ENCODE measurements at places on chromosomes 7 and 10.

- no peak for DNase-seq
Observed at GRCh38 chr7:7919449-7919945, 49.1 kb upstream of the GLCCI1 start.

DNA sequence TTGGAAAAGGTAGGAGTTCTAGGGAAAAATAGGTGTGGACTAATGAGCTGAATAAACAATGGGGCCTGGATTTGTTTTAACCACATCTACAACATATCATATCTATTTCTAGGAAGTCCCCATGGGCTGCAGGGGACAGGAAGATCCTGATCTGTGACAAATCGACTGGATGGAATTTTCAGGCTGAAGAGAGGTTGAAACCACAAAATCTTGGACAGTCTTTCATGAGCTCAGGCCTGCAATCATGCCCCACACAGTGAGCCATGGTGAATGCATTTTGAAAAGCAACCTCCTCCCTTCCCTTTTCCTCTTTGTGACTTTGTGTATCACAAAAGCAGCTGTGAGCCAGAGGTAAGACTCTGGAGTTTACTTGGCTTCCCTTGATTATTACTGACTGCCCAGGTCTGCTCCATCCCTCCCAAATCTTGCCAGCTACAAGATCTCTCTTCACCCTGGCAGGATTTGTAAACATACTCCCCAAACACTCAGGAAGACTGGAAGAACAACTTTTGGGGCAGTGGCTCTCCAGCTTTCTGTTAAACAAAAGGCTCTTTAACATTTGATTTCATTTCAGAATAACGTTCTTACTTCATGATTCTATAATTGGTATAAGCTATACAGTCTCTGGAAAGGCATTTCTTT is 66.4 kb downstream of the ASAH2B start:
- DNase-seq, result no peak

GRCh38 chr7:69365651-69366192 is 232.6 kb upstream of the AUTS2 start:
- no peak for DNase-seq

DNA sequence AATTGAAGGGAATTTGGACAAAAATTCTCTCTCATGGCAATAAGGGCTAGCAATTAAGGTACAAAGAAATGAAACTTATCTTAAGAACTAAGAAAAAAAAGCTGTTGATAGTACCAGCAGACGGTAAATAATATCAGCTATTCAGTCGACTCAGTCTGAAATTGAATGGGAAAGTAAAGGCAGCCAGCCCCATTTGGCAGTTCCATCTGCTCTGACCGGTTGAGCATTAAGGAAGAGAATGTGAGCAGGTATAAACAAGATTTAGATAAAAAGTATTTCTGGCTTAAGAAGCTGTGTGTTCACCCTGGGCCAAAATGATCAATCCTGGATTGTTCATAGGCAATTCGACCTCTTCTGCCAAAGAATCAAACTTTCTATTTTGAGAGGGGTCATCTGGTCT is 154.6 kb upstream of the NPVF start:
- no peak for DNase-seq

DNA sequence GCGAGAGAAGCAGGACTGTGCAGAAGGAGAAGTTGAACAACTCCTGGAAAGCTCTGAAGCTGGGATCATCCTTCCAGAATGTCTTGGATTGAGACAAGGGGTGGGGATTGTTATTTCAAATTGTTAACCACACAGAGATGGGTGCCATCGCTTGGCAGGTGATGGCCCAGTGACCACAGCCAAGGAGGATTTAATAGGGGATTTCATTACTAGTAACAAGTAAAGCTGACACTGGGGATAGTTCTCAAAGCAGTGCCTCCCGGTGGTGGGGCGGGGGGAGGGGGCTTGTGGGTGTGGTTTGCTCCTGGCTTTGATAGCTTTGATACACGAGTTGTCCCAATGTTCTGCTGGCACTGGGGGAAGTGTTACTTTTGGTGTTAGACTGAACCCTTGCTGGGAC is 59.2 kb downstream of the ZNF503 start:
- DNase-seq, result no peak

- DNase-seq, result no peak
Observed at GRCh38 chr7:157518514-157519175, 181.8 kb downstream of the DNAJB6 start.

DNA sequence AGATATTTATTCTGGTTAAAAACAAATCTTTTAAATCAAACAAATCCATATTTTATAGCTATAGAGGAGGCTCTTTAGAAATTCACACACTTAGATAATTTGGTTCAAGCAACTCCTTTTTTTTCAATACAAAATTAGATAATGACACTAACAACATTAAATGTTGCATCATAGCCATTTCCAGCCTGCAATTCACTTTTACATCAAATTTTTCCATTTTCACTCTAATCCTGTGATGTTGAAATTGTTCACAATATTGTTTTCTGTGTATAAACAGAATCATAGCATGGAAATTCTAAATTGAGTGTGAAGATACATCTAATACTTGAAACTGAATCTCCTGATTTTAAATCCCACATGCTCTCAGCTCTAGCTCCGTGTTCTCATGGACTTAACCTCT is 482.6 kb downstream of the INHBA start:
- DNase-seq, result no peak

DNA sequence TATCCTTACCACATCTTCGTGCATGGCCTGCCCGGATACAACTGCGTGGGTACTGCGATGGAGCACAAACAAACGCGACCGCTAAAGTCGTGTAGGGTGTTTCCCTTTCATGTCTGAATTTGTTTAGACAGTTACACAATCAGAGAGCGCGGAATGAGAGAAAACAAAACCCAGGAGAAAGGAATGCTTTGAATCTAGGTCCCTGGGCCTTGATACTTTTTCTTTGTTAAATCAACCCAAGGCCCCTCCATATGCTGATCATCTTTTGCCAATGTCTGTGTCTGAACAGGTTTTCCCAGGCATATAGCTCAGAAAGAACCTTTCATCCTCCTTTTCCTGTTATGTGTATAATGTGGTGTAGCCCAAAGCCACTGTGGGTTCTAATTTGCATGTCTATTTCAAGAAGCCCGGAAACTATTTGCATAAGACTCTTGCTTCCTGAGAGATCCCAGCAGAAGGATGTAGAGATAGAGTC is 145.8 kb downstream of the FRMD4A start:
- no peak for DNase-seq

DNA sequence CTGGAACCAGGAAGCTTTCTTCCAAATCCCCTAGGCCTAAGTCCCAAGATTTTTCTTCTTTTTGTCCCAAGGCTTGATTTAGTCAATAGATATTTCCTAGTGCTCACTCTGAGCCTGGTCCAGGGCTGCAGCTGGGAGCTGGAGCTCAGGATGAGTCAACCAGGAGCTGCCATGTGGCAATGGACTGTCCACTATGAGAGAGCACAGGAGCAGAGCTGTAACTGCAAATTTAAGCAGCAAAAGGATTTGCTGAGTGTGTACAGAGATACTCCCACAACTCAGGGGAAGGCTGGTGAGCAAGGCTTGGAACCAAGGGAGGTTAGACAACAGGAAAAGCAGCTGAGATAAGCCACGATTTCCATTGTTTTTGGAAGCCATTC is 92.1 kb upstream of the CXCL12 start:
- no peak for DNase-seq

- DNase-seq, result no peak
Observed at GRCh38 chr10:125104559-125104958, 55.8 kb downstream of the CTBP2 start.

Measured in C1 segment of cervical spinal cord (tissue), 14 donors.